Neural progenitor cell (in vitro differentiated cells): ENCODE measurements at places on chromosomes 5 and 9. TPM values are rescaled to one million over a fixed set of nuclear protein-coding genes. Genes with fewer than 3 reads are reported as not detected.

The MARCHF11 gene
- total RNA-seq: not detected in 2 replicates

The FOXD1 gene
- 0.12 TPM in 1 of 2 replicates, not detected in the other for total RNA-seq

The GMCL2 gene
- total RNA-seq: not detected in 2 replicates

The TTC16 gene
- not detected in 2 replicates for total RNA-seq

The LURAP1L gene
- 0.75 and 0.77 TPM in 2 replicates for total RNA-seq

The PHF24 gene
- total RNA-seq: 0.71 and 1.8 TPM in 2 replicates

DNA sequence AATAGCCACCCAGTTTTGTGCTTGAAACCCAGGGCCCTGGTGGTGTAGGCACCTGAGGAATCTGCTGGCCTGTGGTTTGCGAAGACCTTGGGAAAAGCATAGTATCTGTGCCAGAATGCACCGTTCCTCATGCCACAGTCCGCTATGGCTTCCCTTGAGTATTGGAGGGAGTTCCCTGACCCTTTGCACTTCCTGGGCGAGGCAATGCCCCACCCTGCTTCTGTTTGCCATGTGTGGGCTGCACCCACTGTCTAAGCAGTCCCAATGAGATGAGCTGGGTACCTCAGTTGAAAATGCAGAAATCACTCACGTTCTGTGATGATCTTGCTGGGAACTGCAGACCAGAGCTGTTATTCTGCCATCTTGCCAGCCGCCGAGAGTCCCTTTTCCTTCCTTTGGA, 483.5 kb downstream of the AGTPBP1 start:
- DNase-seq: no peak

GRCh38 chr9:27836661-27837401, 263.6 kb upstream of the C9orf72 start:
- no peak for DNase-seq

DNA sequence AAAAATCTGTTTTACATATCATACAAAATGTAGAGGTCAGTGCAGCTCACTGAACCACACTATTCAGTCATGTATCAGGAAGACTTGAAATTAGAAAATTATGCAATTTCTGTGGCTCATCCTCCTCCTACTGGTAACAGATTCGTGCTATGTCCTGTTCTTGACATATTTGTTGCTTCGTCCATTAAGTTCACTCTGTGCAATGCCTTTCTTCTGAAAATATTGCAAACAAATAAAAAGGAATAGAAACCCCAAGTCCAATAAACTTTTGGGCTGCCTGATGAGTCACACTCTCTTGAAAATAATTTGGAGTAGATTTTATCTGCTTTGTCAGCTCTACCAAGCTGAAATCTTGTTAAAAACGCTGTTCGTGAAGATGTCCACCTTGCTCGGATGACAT, 391.2 kb downstream of the RAB3C start:
- DNase-seq: no peak

- no peak for DNase-seq
Measured at GRCh38 chr9:93636667-93637066, 60.3 kb downstream of the PHF2 start.

- no peak for DNase-seq
Measured at GRCh38 chr9:82720515-82720914, 342.4 kb downstream of the RASEF start.

DNA sequence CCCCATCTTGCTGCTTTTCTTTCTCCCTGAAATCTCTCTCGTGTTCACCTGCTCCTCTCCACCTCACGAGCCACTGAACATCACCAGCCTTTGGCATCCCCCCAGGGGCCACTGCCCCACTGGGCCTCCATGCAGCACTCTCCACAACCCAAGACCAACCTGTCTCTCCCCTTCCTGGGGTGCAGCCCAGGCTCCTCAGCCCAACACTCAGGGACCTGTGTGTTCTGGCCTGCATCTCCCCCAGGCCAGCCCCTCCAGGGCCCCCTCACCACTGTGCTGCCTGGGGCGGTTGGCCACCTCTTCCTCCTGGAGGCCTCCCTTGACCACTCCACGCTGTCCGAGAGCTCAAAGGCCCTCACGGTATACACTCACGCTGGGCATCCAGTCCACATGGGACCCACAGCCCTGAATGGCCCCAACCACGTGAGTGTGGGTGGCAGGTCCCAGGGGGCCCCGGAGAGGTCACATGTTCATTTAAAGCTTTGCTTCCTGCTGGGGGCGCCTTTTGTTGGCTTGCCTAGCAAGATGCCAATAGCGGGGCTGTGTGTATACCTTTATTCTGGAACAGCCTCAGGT, 453 bp upstream of the DOK3 start:
- no peak for DNase-seq

DNA sequence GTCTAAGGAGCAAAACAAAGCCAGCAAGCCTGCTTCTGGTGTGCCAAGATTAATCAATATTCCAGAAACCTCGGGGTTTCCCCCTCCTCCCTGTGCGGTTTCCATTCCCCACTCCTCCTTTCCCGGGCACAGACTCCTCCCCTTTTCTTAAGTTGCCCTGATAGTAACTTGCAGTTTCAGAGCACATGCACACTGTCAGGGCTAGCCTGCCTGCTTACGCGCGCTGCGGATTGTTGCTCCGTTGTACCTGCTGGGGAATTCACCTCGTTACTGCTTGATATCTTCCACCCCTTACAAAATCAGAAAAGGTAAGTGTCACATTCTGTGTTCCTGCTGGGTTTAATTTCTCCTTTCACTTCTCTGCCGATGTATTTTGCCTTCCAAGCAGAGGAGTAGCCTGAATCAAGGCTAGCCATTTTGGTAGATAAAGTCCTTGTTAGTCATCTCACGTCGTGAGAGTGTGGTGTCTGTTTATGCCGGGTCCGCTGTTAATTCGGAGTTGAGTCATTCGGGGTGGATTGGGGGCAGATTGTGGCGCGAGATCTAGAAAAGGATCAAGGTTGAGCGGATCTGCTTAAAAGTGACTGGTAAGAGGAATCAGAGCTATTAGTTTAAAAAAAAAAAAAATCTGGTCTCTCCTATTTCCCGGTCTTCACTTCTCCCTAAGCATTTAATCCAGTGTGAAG, at the start of gene SLC1A3:
TSS of gene SLC1A3 (plus strand) at position 179 of the 686 bp plus-strand sequence. CDS start 1,818 bp downstream, outside the sequence.
- peak; percentile 85 for DNase-seq

- DNase-seq: peak; percentile 82
Measured at GRCh38 chr9:109903515-109904138, 123.6 kb downstream of the PALM2AKAP2 start.

- DNase-seq: no peak
Measured at GRCh38 chr5:7066471-7067235, 329.3 kb upstream of the ADCY2 start.

- DNase-seq: no peak
Measured at GRCh38 chr9:126480813-126481212, 132.9 kb upstream of the LMX1B start.

- DNase-seq: peak; percentile 55
Measured at GRCh38 chr5:11384441-11385250, 519.6 kb downstream of the CTNND2 start.
